Adipocyte (in vitro differentiated cells): ENCODE measurements at places on chromosomes 3 and 15.

DNA sequence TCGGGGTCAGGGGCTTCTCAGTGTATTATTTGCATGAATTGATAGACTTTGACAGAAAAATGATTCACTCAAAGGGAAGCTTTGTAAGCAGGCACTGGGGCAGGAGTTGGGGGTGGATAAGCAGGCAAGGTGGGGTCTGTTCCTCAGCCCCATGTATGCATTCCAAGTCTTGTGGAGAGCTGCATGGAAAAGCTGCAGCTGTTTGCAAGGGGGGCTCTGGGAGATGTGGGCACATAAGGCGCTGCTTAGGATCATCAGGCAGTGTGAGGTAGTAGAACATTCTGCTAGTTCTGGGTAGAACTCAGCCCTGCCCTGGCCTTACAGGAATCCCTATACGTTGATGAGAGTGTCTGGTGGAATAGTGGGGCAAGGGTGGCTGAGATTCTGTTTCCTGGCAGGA is 154.2 kb upstream of the LRIG1 start:
- DNase-seq, result no peak

- DNase-seq, result peak; percentile 95
Measured at GRCh38 chr3:14391033-14391432, 11.4 kb upstream of the SLC6A6 start.

- peak; percentile 34 for DNase-seq
Measured at GRCh38 chr3:154310840-154311239, 13.4 kb downstream of the DHX36 start.

DNA sequence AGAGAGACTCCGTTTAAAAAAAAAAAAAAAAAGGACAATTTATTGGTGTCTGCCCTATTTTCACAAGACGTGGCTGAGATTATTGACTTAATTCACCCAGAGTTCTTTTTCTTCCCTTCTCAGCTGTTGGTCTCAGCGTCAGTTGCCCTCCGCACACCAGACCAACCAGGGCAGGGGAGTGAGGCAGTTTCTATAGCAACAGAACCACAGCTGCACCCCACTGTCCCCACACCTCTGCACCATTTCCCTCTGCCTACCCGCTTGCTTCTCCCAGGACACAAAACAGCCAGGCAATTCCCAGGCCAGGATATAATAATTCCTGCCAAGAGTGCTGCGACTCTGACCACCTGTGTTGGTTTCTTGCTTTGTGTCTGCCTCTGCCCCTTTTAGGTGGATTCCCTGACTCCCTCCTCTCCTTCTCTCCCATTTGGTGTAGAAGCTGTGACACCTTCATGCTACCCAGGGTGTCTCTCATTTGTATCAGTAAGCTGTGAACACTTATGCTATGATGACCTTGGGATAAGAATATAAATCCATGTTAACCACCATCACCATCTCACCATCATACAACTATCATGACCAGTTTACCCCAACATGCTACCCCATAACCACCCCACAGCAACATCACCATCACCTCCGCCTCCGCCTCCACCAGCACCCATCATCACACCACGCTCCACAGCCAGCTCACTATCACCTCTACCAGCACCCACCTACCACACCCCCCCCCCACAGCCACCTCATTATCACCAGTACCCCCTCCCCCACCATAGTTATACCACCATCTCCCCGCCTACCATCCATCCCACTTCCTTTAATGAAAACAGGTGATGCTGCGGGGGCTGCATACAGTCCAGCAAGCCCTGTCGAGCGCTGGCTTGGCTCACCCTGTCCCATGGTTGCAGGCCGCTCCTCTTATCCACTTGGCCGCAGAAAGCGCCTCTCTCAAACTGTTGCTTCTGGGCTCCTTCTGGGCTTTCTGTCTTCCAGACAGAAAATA is 589 bp downstream of the EPB42 start:
- DNase-seq, result no peak

DNA sequence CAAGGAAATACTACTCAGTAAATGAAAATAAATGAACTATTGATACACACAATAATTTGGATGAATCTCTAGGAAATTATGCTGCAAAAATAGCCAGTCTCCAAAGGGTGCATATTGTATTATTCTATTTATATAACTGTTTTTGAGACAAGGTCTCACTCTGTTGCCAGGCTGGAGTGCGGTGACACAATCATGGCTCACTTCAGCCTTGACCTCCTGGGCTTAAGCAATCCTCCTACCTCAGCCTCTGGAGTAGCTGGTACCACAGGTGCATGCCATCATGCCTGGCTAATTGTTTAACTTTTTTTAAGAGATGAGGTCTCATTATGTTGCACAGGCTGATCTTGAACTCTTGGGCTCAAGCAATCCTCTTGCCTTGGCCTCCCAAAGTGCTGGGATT is 12.5 kb downstream of the KLHDC8B start:
- no peak for DNase-seq

DNA sequence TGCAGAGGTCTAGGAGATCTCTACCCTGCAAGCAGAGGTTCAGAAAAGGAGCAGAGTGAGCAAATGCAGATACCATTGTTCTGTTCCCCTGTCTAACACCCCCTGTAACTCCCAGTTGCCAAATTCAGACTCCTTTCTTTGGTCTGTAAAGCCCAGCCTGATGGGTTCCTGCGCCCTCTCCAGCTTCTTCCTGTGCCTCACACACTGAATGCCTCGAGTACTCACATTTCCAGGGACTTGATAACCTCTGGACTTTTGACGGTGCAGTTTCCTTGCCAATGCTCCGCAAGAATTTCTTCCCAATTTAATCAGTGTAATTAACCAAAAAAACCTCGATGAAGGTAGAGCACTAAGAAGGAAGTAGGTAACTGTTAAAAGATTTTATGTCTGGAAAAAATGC is 19.3 kb downstream of the PDE8A start:
- no peak for DNase-seq

DNA sequence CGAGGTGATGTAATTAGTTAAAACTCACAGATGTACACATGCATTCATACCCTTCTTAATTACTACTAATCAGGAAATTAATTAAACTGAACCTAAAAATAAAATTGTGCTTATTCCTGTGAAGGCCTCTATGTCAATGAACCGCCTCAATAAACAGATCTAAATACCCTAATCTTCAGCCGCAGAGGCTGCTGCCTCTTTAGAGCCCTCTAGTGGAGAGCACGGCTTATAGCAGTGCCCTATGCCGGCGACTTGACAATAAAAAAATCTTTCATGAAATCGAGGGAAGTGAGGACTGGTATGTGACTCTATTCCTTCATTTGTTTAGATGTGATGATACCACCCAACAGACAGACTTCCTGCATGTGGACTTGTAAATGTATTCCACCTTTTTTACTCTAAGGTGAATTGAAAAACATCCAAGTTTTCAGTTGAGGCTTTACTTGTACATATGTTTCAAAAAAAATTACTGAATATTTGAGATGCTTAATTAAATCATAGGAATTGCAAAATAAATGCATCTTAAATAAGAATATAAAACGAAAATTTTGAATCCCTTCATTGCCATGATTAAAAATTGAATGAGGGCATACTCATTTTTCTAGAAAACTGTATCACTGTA is 8.3 kb upstream of the EPHA3 start:
- peak; percentile 86 for DNase-seq

DNA sequence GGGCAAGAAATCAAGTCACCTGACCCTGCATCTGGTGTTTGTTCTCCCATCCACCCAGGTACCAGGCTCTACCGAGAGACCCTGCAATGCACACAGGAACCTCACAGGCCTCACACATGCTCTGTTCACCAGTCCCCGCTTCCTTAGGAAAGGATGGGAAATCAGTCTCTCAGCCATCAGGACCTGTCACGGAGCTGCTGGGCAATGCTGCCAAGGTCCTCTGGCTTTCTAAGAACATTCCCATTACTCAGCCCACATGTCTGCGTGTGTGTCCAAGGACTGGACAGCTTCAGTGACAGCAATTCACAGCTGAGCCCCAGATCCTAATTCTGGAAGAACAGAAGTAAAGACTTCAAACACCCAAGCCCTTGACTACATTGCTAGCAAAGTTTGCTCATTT is 6.5 kb upstream of the SRGAP3 start:
- no peak for DNase-seq

GRCh38 chr15:71501344-71502076 is 308.8 kb upstream of the NR2E3 start:
- DNase-seq, result peak; percentile 11

DNA sequence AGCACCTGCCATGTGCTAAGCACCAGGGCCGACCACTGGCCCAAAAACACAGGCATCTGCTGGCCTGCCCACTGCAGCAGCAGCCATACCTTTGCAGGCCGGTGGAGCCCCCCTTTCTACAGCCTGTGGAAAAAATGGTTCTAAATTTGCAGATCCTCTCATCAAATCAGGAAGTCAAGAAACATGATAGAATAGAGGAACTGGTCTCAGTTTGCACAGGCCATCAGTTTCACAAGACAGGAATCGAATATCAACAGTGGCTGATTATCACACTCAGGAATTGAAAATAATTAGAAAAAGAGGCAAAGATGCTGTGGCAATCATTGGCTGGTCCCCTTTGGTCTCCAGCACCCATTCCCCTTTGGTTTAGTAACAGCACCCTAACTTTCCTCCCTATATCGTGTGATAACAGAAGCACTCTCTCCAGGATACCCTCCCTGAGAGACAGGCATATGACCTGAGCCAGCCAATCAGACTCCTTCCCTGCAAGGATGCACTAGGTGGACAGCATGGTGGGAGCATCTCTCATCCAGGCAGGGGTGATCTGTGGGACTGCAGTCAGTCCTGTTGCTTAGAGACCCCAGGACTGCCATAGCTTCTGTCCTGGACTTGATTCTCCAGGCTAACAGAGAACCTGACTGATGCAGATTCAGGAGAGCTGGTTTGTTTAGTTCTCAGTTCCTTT is 3.5 kb upstream of the PAK6 start:
- DNase-seq, result no peak

DNA sequence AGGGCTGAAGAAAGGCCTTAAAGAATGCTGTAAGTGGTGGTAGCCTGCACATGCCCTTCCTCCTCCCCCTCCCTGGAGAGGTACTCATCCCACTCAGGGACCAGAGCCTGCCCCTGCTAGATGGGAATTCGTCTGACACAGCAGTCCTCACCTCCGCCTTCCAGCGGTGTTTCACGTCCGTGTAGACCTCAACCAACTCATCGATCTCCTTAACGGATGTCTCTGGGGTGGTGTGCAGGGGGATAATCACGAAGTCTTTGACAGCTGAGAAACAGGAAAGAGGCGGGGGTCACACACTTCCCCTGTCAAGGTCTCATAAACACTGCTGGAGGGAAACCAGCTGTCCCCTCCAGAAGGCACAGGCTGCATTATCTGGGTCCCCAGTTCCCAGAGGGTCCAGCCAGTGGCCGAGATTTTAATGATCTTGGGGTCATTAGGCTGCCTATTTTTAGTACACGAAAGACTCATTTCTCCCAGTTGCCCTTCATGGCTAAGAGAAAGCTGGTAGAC is 9.9 kb downstream of the DNASE1L3 start:
- DNase-seq, result no peak
